ENCODE measurements at places on chromosomes 7 and 10.
A peak's percentile ranks its signal among the peaks of the same experiment; 100 is the strongest.

GRCh38 chr7:26487780-26488515 lies 196.3 kb downstream of the SNX10 start:
- no peak for DNase-seq

- DNase-seq, result peak; percentile 78
Observed at GRCh38 chr7:66557214-66558200, 71.2 kb upstream of the KCTD7 start.

GRCh38 chr10:87846023-87846422 lies 17.3 kb downstream of the KLLN start:
- no peak for DNase-seq

- DNase-seq, result peak; percentile 1
Observed at GRCh38 chr10:80476685-80477084, 22.6 kb downstream of the TSPAN14 start.

GRCh38 chr7:80216996-80217842 lies 82.6 kb downstream of the GNAI1 start:
- DNase-seq, result no peak

GRCh38 chr10:74891053-74891452 lies 64.7 kb downstream of the KAT6B start:
- no peak for DNase-seq

DNA sequence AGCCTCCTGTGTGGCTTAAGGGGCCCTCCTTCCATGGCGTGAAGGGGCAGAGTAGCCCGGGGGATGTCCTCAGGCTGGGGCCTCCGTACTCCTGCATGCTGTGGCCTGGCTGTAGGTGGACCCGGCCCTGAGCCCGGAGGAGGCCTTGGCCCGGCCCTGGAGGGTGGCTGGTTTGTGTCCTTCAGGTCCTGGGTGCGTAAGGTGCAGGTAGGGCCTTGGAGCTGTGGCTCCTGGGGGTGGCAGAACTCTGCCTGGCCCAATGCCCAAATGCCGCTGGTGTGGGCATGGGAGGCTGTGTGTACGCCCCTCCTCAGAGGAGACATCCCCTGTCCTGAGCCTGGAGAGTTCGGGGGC lies 26.9 kb upstream of the AMZ1 start:
- no peak for DNase-seq

DNA sequence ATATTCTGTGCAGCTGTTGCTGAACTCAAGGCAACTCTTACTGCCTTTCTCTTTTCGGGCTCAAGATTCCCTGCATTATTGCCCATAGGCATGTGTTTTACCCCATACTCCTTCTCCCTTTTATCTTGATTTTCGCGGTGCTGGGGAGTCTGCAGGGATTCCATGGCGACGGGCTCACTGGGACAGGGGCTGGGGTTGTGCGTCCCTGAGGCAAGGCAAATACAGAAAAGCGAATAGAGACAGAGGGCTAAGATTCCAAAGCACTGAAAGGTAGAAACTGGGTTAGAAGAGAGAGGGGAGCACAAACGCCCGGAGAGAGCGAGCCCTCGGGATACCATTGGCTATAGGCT lies 519 bp upstream of the RPP38 start:
- no peak for DNase-seq

- no peak for DNase-seq
Observed at GRCh38 chr10:2881720-2882620, 185.4 kb upstream of the PFKP start.

- DNase-seq, result no peak
Observed at GRCh38 chr10:71797533-71798307, 24.4 kb upstream of the VSIR start.

GRCh38 chr7:50857804-50858489 lies 75.3 kb upstream of the GRB10 start:
- DNase-seq, result no peak

DNA sequence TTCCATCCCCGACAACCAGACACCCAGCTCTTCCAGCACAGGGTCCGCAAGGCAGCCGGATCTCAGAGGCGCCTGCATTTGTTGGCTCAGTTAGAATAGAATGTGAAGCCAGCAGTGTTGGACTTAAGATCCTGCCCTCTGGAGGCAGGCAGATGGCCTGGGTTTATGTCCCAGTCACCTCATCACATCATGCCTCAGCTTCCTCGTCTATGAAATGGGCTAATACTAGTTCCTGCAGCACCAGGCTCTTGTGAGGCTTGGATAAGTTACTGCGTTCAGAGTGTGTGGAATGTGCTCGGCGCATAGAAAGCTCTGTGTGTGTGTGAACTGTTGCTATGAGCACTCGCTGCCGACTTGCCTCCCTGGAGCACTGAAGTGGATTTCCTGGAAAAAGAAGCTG lies 202.5 kb upstream of the GPR26 start:
- no peak for DNase-seq

GRCh38 chr7:80860554-80860953 lies 58.3 kb downstream of the SEMA3C start:
- DNase-seq, result no peak

GRCh38 chr7:26534649-26535482 lies 243.2 kb downstream of the SNX10 start:
- DNase-seq, result no peak

DNA sequence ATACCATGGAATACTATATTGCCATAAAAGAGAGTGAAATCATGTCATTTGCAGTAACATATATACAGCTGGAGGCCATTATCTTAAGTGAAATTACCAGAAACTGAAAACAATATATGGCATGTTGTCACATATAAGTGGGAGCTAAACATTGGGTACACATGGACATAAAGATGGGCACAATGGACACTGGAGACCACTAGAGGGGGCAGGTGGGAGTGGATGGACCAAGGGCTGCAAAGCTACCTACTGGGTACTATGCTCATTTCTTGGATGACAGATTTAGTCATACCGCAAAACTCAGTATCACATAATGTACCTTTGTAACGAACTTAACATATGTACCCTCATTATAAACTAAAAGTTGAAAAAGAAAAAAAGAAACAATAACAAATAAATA lies 1167.6 kb downstream of the NXPH1 start:
- DNase-seq, result no peak

DNA sequence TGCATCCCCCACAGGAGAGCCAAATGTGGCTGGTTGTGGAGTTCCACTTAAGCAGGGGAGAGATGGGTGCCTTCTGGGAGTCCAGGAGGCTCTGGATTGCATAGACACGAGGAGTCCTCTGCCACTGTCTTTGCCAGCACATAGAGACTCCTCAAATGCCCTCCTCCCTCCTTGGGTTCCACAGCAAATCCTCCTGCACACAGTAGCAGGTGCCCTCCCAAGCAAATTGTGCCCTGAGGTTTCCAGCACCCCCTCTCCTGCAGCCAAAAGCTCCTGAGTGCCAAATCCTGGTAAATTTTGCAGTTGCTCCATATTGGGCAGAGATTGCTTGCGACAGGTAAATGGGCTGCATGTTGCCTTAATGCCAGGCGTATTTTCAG lies 5.8 kb downstream of the EVX1 start:
- no peak for DNase-seq

DNA sequence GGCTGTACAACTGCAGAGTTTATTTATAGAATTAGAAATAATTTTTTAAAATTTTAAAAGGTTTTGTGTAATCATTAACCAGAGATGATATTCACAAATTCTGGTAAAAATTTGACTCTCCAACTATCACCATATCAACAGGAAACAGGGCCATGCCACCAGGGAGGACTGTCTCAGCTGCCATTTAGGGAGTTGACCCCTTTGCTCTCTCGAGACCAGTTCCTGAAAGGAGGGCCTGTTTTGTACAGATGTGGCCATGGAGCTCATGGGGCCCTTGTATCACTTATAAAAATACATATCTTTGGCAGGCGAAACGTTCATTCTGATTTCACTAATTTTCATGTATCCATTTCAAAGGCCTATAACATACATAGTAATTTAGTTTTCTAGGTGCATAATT lies 20.3 kb downstream of the H2AZ2 start:
- no peak for DNase-seq

DNA sequence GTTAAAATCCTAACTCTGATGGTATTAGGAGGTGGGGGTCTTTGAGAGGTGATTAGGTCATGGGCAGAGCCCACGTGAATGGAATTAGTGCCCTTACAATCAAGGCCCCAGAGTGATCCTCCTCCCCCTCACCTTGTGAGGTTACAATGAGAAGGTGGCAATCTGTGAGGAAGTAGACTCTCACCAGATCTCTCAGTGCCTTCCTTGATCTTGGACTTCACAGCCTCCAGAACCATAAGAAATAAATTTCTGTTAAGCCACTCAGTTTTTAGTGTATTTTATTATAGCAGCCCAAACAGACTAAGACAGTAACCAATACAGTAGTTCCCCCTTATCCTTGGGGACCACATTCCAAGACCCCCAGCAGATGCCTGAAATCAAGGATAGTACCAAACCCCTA lies 32.0 kb downstream of the STRA8 start:
- no peak for DNase-seq

GRCh38 chr10:12129222-12130111 lies at the start of gene SEC61A2:
SEC61A2 (plus strand) TSS chr10:12129677; CDS start chr10:12129788, 111 bp downstream.
- DNase-seq, result peak; percentile 98

GRCh38 chr10:46326971-46327370 lies 40.2 kb downstream of the ANTXRL start:
- no peak for DNase-seq

DNA sequence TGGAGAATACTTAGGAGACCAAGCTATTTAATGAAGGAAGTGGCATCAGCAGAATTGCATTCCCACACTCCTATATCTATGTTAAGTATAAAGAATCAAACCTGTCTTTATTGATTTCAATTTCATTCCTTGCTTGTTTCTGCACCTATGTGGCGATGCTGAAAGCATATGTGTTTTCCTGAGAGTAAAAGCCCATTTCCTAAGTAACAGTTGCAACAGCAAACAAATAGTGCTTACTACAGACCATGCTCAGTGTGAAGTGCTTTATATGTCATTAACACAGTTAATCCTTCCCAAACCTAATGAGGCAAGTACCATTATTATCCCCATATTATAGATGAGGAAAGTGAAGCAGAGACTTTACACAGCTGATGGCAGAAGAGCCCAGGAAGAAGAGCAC lies 552.1 kb downstream of the PARD3 start:
- no peak for DNase-seq

DNA sequence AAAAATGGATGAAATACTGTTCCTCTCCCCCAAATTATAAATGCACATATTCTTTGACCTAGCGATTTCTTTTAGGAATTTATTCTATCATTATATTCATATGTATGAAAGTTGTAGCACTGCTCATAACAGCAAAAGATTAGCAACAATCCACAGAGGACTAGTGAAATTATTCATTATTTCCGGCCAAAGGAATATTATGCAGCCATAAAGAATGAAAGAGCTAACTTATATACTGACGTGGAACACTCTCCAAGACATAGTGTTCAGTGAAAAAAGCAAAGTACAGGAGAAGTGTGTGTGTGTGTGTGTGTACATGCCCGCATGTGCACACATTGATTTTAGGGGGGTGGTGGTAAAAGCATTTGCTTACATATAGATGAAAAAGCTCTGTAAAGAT lies 23.3 kb downstream of the MMS19 start:
- no peak for DNase-seq
